Left hindlimb (tissue), 1 donor: ENCODE measurements at places on chromosomes 12 and 14.

DNA sequence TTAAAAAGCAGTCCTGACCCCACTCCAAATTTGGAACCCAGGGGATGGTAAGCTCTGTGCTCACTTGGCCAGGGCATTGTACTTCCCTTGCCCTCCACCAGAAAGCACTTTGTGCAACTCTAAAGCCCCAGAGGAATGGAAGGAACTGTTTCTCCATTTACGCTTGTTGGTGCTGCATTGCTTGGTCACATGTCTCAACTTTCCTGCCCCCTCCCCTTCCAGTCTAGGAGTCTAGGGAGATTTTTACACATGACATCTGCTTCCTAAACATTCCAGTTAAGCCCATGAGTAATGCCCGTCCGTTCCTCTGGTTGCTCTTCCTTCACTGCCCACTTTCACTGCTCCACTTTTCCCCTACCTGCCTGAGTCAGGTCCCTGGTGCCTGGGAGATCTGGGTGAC, 92.6 kb upstream of the MAP1LC3B2 start:
- DNase-seq, result no peak

DNA sequence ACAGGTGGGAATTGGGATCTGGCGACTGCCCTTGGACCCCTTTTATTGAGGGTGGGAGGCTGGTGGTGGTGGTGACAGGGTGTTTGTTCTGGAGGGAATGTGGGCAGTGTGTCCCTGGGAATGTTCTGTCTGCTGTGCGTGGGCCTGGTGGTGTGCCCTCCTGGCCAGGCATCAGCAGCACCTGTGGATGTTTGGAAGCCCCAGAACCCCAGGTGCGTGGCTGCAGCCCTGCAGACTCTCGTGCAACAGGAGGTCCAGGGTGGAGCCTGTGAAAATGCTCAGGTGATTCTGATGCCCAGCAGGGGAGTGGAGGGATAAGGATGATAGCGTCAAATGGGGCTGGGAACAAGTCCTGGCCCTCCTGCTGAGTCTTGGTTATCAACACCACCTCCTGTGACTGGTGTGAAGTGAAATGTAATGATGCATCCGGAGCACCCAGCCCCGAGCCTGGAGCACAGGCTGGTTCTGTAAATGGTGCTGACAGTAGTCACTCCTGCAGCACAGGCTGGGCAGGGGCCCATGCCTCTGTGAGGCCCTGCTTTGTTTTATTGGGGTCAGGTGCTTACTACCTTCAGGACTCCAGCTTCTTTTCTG, 176.6 kb downstream of the TSPAN9 start:
- DNase-seq, result no peak

- DNase-seq, result no peak
These were observed 25.9 kb upstream of the PNMA1 start for GRCh38 chr14:73739899-73740617.

DNA sequence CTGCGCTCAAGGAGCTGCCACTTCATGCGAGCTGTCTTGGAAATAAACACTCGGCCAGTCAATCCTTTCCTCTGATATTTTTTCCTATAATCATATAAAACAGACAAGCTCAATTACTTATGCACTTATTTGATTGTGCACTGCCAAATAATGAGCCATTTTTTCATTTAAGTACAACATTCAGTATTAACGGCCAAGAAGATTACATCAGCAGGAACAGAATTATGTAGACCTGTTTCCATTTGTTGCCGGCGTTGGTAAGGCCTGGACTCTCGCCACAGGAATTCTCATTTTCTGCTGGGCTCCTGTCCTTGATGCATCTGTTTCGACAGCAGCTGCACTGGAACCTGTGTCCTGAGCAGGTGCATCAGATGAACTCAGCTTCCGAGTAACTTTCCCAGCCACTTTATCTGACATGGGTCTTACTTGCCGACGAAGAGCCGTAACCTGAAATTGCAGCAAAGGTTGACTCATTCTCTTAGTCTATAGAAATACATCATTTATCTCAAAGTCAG, 110.2 kb downstream of the KIF21A start:
- no peak for DNase-seq

DNA sequence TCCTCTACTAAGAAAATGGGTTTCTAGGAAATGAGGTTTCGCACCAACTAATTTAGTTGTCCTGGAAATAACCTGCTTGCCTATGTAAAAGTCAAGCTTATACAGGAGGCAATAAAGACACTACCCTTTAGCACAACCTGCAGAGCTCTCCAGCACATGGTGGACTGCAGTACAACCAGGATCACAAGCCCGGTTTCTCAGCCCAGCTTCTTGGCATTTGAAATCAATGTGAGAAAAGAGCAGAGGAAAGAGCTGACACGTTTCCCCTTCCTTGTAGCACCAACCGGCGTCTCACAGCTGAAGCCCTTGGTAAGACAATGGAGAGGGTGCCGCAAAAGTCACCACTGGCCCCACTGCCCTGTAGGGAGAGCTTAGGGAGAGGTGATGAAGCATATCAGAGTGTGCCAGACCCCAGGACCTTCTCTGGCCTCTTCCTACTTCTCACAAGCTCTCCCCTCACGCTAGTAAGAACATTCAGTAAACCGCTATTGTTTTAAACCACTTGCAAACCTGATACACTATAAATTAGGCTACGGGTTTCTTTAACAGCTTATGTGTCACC, 8.6 kb downstream of the SPTLC2 start:
- DNase-seq, result no peak

DNA sequence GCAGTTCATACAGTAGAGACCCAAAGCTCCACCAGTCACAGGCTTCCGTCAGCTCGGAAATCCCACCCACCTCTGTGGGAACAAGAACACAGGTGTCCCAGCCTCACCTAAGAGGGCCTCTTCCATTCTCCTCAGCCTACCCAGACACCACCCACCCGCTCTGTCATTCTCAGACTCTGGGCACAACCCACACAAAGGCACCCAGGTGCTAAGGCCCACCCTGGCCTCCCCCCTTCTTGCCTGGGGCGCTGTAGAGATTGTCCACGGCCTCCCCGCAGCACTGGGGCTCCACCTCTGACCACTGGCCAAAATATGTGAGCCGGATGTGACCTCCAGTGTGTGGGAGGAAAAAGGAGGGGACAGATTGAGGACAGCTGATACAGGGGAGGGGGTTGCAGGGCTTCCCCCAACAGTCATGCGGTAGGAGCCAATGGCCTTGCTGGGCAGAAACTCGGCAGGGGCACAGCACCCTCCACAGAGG, 14.2 kb downstream of the RPS6KL1 start:
- no peak for DNase-seq

DNA sequence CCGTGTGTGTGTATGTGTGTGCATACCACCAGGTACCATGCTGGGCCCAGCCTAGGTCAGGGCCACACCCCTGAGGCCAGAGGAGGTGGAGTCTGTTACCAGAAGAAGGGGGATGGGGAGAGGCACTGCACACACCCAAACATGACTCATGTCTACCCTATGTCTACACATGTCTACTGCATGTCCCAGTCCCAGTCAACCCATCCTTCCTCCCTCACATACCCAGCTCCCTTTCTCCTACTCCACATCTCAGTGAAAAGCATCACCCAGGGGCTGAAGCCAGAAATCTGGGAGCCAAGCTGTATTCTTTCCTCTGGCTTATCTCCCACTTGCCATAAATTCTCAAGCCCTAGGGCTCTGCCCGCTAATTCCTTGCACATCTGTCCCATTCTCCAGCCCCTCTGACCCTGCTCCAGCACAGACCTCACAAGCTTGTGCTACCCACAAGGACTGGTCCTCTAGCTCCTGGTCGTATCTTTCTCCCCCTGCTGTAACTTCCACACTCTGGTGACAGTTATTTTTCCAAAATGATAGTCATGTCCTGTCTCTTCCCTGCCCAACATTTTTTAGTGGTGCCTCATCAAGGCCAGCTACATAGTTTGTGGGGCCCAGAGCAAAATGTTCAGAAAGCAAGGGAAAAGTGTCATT, 18.0 kb upstream of the APPL2 start:
- no peak for DNase-seq

DNA sequence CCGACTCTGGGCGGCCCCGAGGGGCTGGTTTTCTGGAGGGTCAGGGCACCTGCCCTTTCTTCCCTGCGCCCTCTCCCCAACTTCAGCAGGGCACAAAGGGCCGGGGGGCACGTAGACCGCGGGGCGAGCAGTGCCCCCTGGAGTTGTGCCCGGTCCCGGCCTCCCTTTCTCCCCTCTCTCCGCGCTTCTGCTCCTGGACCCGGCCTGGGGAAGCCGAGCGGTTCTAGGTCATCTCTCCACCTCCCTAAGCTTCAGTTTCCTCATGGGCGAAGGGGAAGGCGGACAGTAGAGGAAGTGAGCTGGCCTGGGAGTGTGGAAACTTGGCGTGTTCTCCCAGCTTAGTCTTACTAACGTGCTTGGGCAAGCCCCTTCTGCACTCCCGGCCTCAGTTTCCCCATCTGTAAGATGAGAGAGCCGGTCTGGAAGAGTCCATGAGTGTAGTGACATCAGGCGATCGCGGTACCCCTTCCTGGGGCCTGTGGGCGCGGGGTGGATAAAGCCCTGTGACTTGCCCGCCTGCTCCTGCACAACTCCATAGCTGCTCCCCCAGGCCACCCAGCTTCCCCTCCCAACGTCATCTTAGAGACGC, 158.6 kb upstream of the PARP11 start:
- no peak for DNase-seq

DNA sequence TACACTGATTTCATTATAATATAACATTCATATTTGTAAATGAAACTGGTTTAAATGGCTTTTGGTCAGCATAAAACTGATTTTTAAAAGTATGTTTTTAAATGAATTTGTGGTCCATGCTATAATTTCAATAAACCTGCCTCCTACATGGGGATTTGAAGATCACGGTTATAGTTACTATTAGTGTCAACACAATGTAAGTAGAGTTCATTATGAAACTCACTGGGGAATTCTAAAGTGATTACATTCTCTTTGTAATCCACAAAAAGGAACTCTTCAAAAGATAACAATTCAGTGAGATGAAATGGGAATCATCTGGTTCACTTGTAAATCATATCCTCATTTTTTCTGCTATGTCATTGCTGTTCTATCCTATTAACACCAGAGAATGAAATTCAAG, 204.5 kb upstream of the G2E3 start:
- DNase-seq, result no peak

GRCh38 chr12:105943525-105943924, 195.2 kb downstream of the NUAK1 start:
- no peak for DNase-seq

GRCh38 chr14:86221755-86222154, 691.8 kb downstream of the FLRT2 start:
- DNase-seq, result no peak

DNA sequence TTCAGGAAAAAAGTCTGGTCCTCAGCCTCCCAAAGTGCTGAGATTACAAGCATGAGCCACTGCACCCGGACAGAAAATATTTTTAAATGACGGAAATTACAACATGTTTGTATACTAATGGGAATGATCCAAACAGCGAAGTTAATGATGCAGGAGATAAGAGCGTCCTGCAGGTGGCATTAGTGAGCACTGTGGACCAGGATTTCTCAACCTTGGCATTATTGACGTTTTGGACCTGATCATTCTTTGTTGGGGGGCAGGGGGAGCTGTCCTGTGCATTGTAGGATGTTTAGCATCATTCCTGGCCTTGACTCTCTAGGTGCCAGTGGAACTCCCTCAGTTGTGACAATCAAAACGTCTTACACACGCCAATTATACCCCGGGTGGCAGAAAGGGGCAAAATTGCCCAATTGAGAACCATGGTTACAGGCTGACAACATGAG, 34.1 kb downstream of the SCFD1 start:
- DNase-seq, result no peak

- no peak for DNase-seq
These were observed 115.4 kb downstream of the KIF21A start for GRCh38 chr12:39327510-39327909.

GRCh38 chr12:27965411-27965810, 7.1 kb downstream of the PTHLH start:
- DNase-seq, result no peak

- DNase-seq, result no peak
These were observed 231.4 kb upstream of the DDHD1 start for GRCh38 chr14:53384536-53384935.
